ENCODE measurements at places on chromosomes 3 and 15. TPM values are rescaled to one million over a fixed set of nuclear protein-coding genes. Genes with fewer than 3 reads are reported as not detected.

GRIP2 gene
- 2.2 TPM for total RNA-seq

DAZL gene
- total RNA-seq: not detected

GOLGA6L7 gene
- total RNA-seq: not detected

SEMA3B gene
- total RNA-seq: 129 TPM

ZNF502 gene
- total RNA-seq: 2.5 TPM

SERINC4 gene
- total RNA-seq: 0.16 TPM

FEZF2 gene
- total RNA-seq: not detected

IQCH gene
- total RNA-seq: 2.2 TPM

SPTSSB gene
- total RNA-seq: 0.65 TPM

PPP1R14D gene
- 186 TPM for total RNA-seq

ASB14 gene
- total RNA-seq: not detected

ROPN1B gene
- not detected for total RNA-seq

PIGBOS1 gene
- total RNA-seq: 7.7 TPM

AEN gene
- total RNA-seq: 22.6 TPM

PRR20G gene
- total RNA-seq: not detected

KCNAB1 gene
- 0.65 TPM for total RNA-seq

GOLGA6L22 gene
- total RNA-seq: not detected

IL17RB gene
- 10.3 TPM for total RNA-seq

CAMP gene
- total RNA-seq: not detected

TMEM108 gene
- 1.1 TPM for total RNA-seq

PTH1R gene
- 0.87 TPM for total RNA-seq

CLSTN2 gene
- total RNA-seq: 0.90 TPM

MFAP1 gene
- 22.6 TPM for total RNA-seq

CCDC9B gene
- total RNA-seq: 37.2 TPM

SAMD7 gene
- not detected for total RNA-seq

KBTBD8 gene
- total RNA-seq: 1.9 TPM

RYR3 gene
- 16.4 TPM for total RNA-seq

NR1I2 gene
- 62.9 TPM for total RNA-seq

SPPL2A gene
- total RNA-seq: 287 TPM

DOCK3 gene
- total RNA-seq: 6.1 TPM

POPDC2 gene
- 89.0 TPM for total RNA-seq

LRRC2 gene
- 2.5 TPM for total RNA-seq

LXN gene
- total RNA-seq: 62.6 TPM

LTF gene
- 1.4 TPM for total RNA-seq

PCLAF gene
- total RNA-seq: 4.4 TPM

FANCI gene
- 12.9 TPM for total RNA-seq

RAD51 gene
- total RNA-seq: 8.3 TPM

MYO5A gene
- 12.6 TPM for total RNA-seq

GCHFR gene
- total RNA-seq: 25.5 TPM

SLC6A1 gene
- 0.20 TPM for total RNA-seq

C3orf85 gene
- total RNA-seq: 13.1 TPM

TMEM40 gene
- not detected for total RNA-seq

MEGF11 gene
- 0.19 TPM for total RNA-seq

TMEM207 gene
- not detected for total RNA-seq

LINS1 gene
- total RNA-seq: 24.2 TPM

ZPLD1 gene
- not detected for total RNA-seq

MYH15 gene
- total RNA-seq: 0.28 TPM

DAG1 gene
- 76.9 TPM for total RNA-seq

GALNT15 gene
- total RNA-seq: 47.0 TPM

SGO1 gene
- 1.6 TPM for total RNA-seq

CD80 gene
- 0.41 TPM for total RNA-seq

COLQ gene
- 1.5 TPM for total RNA-seq

HYAL1 gene
- 5.3 TPM for total RNA-seq

NOX5 gene
- total RNA-seq: 0.17 TPM

CLDN16 gene
- not detected for total RNA-seq

PRSS50 gene
- not detected for total RNA-seq

AZI2 gene
- 61.6 TPM for total RNA-seq

TRPM1 gene
- not detected for total RNA-seq
